ENCODE measurements at places on chromosomes 2 and 18.

GRCh38 chr2:222795450-222796357 lies 65.1 kb upstream of the ACSL3 start:
- DNase-seq = no peak

- no peak for DNase-seq
Measured at GRCh38 chr18:74906184-74906583, 302.8 kb downstream of the PTGR3 start.

DNA sequence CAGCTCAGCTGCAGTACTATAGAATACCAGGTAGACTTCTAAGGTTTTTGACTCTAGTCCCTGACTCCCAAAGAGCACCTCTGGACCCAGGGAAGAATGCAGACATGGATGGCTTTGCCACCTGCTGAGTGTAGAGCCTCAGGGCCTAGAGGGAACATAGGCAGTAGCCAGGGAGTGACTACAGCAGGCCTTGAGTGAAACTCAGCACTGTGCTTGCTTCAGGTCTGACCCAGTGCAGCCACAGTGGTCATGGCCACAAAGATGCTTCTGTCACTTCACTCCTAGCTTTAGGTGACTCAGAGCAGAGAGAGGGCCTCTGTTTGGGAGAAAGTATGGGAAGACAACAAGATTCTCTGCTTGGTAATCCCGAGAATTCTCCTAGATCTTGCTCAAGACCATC lies 162.2 kb upstream of the ITGA4 start:
- DNase-seq = no peak

GRCh38 chr2:100739735-100740432 lies 80.1 kb upstream of the NPAS2 start:
- no peak for DNase-seq

DNA sequence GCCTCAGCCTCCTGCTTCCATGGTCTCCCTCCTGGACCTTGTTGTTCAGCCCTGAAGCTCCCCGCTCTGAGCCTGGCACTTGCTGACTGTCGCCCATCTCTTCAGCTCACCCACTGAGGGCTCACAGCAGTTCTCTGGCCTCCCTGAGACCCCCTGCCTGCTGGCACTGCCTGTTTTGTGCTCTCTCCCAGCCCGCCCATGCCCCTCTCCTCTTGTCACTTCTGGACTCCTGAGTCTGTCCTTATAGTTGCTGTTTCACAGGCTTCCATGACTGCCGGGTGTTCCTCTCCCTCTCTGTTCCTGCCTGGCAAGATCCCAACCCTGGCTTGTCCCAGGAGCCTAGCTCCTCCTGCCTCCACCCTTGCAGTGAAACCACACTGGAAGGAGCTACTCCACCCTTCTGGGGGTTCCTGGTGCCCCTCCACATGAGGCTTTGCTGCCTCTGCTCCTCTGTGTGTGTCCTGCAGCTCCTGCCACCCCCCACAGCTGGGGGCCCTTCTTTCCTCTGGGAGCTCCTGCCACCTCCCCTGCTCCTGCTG lies 110.6 kb downstream of the CEP192 start:
- DNase-seq = no peak

DNA sequence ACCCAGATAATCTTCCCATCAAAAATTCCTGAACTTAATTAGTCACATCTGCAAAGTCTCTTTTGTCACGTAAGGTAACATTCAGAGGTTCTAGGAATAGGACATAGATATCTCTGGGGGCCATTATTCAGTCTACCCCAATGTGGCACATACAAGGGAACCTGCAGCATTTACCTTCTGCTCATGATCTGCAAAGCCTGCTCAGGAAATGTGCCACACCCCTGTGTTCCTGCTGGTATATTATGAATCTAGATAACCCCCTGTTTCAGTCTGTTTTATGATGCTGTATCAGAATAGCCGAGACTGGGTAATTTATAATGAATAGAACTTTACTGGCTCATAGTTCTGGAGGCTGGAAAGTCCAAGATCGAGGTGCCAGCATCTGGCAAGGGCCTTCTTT lies 103.5 kb downstream of the ARL4C start:
- DNase-seq = no peak

- DNase-seq = no peak
Measured at GRCh38 chr2:174044556-174044955, 79.4 kb upstream of the SP3 start.

DNA sequence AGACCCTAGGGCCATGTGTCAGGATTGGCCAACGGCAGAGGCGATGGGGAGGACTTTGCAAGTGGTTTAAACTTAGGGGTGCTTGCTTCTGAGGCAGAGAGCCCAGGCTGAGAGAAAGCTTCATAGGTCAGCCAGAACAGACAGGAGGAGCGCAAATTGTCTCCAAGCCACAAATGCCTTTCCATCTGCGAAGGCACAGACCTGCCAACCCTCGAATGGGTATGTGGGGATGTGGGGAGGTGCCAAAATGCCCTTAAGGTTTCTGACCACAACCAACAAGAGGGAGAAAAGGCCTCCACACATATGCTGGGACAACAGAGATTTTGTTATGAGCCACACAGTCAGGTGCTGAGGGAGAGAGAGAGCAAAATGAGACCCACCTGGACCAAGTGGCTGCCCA lies 283.6 kb downstream of the CYP26B1 start:
- DNase-seq = no peak

DNA sequence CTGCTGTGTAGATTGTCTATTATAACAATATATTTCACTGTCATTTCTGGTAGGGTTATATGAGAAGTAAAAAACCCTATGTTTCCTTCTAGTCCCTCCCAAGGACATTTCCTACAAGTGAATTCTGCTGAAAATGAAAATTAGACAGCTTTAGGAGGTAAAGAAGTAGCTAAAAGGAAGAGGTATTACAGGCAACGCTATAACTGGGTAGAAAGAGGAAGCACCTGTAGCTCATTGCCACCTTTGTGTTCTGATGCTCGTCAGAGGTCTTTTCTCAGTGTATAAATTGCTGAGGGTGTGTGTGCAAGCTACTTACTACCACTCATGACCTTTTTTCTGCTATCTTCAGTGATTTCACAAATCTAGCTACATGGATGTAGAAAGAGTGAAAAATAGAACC lies 1.4 kb downstream of the DNAJC10 start:
- DNase-seq = no peak

DNA sequence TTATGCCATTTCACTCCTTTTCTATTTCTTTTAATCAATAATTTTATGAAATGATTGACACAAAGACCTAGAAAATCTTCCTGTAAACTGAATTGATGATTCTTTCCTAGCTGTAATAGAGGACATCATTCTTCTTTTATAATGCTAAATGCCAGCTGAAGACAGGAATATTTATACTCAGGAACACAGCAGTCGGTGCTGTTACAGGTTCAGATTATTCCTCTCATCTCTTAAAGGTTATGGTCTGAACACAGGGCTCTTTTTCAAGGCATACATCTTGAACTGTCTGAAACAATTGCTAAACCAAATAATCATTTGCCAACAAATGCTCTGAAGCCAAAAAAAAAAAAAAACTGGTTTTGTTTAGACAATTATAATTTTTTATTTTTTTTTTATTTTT lies 305.0 kb upstream of the MMADHC start:
- DNase-seq = no peak

Data from activated T-helper 1 cell treated with anti-CD3 and anti-CD28 coated beads, Interleukin-2, amount 50 U/mL, for 16 hours (primary cell).